Cortex of kidney (tissue), 1 donor: ENCODE measurements at places on chromosomes 5 and 9.

- DNase-seq: no peak
Measured at GRCh38 chr5:35863159-35863558, 6.5 kb downstream of the IL7R start.

GRCh38 chr9:35945341-35946018 is 12.5 kb downstream of the OR2S2 start:
- no peak for DNase-seq

DNA sequence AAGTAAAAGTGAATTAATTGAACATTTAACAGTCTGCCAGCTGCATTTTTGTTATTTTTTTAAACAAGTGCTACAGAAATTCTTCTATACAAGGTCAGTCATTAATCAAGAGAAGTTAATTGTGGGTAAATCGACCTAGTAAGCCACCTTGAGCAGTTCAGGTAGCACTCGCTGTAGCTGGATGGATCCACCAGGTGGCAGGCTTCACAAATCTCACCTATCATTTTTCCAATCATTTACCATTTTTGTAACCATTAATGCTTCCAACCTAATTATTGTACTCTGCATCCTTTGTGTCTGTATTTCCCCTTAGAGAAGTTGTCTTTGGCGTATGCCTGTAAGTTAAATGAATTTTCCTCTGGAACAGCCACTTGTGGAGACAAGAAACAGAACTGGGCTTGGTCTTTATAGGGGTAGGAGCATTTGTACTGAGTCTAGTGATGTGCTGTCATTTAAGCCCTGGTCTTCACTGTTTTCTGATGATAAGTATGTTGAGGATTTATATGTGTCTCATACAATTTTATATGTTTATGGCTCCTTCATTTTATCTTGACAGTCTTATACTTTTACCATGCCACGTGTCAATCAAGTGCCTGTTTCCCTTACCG is 39.5 kb downstream of the CD180 start:
- DNase-seq: no peak

DNA sequence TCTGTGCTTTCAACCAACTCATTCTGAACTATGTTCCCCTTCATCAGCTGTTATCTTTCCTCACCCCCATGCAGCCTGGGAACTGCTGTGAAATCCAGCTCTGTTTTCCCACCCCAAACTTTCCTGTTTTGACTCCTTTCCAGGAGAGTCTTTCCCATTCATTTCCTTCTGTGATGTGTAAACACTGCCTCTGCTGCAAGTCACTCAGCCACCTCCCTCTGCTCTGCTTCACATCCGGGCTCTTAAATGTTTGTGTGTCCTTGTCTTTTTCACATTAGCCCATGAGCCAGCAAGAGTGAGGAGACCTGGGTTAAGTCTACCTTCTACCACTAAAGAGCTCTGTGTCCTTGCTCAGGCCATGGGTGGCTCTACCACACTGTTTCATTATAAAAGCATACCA is 137.5 kb downstream of the ICE1 start:
- no peak for DNase-seq

DNA sequence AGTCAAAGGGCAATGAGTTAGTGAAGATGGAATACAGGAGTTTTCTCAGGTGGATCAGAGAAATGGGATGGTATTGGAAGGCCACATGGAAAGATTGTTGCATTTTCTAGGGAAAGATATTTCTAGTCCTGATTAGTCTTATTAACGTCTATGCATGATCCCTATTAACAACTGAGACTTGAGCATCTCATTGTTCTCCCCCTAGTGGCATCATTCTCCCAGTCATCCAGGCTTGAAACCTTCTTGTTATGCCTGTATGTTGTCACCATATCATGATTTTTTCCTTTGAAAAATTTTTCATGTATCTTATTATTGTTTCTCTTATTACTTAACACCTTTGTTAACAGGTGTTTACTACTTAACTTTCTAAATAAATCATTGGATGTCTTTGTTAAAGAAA is 34.4 kb downstream of the KIF2A start:
- DNase-seq: no peak

- DNase-seq: no peak
Measured at GRCh38 chr9:122058709-122059108, 34.4 kb downstream of the TTLL11 start.

- DNase-seq: no peak
Measured at GRCh38 chr9:79610791-79611614, 39.2 kb downstream of the TLE4 start.

GRCh38 chr5:149935431-149935901 is 9.1 kb downstream of the PDE6A start:
- DNase-seq: no peak

DNA sequence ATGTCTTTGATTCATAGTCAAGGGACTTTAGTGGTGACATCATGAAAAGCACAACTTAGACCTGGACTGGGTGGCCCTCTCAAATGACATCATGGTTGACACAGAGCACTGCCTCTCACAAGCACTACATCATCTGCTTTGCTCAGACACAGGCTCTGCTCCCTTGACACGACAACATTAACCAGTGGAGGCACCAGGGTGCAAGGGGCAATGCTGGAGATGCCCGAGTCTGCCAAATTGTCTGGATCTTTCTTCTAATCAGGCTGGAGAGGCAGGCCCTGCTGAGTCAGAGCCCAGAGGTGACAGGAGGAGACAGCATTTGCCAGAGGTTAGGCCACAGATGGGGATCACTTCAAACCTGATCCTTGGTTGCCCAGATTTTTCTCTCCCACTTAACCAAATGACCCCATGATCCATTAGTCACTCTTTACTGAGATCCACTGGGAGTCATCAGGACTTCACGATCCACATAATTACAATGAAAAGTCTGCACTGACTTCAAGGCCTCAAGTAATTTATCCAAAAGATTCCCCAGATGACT is 174.4 kb downstream of the SLIT3 start:
- DNase-seq: no peak

DNA sequence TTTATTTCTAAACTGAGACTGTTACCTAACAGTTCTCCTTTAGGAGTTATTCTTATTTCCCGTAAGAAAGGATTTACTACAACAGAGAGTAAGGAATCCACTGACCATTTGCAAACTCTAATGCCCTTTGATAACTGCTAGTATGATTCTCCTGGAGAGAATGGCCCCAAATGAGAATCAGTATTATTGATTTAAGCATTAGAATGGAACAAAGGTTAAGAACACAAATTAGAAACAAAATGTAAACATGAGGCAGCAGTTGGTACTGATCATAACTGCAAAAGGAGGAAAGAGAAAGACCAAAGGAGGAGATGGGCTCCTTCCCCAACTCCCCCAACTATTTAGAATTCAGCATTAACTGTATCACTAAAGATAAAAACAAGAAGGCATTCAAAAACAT is 30.7 kb downstream of the PSIP1 start:
- DNase-seq: no peak

- no peak for DNase-seq
Measured at GRCh38 chr5:22596404-22596970, 256.7 kb downstream of the CDH12 start.

GRCh38 chr5:55159763-55160492 is at the start of gene GPX8:
GPX8 (plus strand) TSS chr5:55160171; CDS start chr5:55160193, 22 bp downstream.
- no peak for DNase-seq

GRCh38 chr9:76218117-76218885 is 175.9 kb downstream of the RFK start:
- DNase-seq: no peak

DNA sequence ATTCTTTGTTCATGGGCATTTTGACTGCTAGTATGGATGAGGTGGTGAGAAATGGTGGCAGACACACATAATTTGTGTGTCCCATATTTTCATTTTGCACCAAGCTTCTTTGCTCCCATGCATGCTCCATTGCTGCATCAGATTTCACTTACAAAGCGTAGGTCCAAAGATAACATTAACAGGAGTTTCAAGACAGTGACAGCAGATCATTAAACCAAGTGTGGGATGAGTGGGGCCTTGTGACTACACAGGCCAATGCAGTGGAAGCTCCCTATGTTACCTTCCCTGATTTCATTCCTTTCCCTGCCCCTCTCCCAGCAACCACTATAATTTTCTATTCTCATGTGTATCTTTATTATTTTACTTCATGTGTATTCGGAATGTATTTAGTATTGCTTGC is 142.0 kb downstream of the AOPEP start:
- no peak for DNase-seq

- no peak for DNase-seq
Measured at GRCh38 chr9:35606138-35606504, 1.1 kb downstream of the TESK1 start.

GRCh38 chr5:68405784-68406743 is 190.5 kb downstream of the PIK3R1 start:
- no peak for DNase-seq

DNA sequence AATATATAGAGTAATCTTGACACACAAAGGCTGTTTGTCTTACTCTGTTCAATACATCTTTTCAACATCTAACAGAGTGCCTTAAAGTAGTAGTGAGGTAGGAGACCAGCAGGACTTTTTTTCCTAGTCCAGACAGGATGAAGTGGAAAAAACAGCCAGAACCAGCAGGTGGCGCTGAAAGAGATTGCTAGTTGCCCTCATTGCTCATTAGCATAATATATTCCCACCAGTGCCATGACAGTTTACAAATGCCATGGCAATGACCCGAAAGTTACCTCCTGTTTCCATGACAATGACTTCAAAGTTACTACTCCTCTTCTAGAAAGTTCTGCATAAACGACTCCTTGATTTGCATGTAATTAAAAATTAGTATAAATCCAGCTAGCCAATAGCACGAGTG is 387.4 kb downstream of the ACTL7B start:
- DNase-seq: no peak

DNA sequence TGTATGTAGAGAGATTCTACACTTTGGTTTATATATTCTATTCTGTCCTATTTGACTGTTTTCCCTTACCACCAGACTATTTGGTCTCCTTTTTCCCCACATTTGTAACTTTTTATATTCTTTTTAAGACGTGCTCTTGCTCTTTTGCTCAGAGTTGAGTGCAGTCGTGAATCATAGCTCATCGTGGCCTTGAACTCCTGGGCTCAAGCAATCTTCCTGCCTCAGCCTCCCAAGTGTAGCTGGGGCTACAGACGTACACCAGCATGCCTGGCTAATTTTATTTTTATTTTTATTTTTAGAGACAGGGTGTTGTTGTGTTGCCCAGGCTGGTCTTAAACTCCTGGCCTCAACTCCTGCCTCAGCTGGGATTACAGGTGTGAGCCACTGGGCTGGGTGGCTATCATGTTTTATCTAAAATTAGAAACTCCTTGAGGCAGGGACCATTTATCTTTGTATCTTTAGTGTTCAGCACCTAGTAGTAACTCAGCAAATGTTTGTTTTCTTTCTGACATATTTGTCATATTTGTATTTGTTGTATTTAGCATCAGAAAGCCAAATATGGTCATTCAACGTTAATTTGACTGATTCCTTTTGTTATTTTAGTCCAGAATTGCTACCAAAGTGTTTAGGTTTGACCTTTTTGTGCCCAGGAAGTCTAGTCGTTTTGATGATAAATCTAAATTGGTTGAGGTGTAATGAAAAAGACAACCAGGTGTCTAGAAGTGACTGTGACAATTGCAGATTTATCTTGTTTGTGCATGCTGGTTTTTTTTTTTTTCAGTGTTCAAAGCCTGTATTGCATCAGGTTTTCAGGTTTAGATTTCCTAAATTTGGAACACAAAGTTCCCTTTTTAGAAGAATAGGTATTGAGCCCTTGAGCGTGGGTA is 44.3 kb downstream of the ERBIN start:
- DNase-seq: no peak

DNA sequence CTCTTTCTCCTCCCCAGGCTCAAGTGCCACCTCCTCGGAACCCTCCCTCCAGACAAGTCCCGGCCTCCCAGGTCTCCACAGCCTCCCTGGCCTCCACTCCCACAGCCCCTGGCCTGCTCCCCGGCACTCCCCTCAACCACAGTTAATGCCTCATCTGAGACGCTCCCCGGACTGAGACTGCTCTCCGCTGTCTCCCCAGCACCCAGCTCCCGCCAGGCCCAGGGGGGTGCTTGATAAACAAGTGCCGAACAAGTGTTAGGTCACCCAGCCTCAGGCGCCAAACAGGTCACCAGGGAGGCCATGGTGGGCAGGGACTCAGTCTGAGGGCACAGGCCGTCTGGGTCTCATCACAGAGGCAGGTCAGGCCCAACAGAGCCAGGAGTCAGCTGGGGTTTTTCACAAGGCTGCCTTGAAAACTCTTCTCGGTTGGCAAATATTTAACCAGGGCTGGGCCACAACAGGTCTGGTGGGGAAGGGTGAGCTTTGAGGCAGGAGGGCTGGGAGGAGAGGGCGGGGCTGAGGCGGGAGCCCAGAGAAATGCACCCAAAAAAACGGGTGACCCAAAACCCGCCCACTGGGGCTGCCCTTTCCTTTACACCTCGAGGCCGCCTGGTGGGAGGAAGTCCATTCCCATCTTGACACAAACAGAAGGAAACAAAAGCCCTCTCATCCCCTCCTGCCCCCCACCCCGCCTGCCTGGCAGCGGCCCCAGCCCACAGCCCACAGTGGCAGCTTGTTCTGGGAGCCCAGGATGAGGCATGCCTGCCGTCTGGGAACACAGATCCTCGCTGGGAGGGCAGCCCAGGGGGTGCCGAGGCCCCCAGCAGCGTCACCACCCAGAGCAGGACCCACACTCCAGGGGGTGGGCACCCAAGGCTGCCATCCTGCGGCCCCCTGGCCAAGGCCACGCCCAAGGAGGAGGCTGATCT is 66.6 kb upstream of the STXBP1 start:
- no peak for DNase-seq

GRCh38 chr9:16433494-16433893 is 437.0 kb downstream of the BNC2 start:
- no peak for DNase-seq

DNA sequence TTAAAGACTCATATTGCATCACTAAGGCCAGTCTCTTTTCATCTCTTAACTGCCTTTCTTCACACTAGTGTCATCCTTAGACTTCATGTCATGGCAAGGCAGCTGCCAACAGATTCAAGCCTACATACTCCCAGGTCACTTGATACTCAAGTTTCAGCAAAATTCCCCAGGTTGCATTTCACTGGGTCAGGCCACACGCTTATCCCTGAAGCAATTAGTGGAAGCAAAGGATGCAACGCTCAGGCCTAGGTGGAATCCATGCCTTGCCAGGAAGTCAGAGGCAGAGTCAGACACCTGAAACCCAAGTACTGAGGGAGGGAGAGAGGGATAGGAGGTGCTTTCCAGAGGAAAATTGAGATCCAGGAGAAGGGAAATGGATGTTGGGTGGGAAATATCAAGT is 28.9 kb downstream of the YIPF5 start:
- DNase-seq: no peak

- no peak for DNase-seq
Measured at GRCh38 chr5:108637134-108637533, 110.6 kb upstream of the FER start.

DNA sequence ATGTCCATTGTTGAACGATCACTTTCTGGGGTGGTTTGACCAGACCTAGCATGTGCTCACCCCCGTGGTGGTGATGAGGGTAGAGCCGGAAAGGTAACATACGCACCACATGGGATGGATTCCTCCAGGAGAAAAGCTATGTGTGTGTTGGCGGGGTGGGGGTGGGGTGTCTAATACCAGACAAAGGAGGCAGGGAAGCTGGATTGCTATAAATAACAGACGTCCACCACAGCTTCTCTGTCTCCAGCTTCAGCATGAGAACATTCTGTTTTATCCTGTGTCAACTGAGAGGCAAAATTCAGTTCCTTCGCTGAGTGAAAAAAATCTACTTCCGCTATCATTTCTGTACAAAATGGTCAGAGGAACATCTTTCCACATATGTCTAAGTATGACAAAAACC is 151.0 kb downstream of the PCSK1 start:
- DNase-seq: no peak
